ENCODE measurements at places on chromosomes 6 and 20. TPM values are rescaled to one million over a fixed set of nuclear protein-coding genes. Genes with fewer than 3 reads are reported as not detected.

GRCh38 chr20:43985121-43985520 lies 70.5 kb downstream of the TOX2 start:
- no peak for DNase-seq

DNA sequence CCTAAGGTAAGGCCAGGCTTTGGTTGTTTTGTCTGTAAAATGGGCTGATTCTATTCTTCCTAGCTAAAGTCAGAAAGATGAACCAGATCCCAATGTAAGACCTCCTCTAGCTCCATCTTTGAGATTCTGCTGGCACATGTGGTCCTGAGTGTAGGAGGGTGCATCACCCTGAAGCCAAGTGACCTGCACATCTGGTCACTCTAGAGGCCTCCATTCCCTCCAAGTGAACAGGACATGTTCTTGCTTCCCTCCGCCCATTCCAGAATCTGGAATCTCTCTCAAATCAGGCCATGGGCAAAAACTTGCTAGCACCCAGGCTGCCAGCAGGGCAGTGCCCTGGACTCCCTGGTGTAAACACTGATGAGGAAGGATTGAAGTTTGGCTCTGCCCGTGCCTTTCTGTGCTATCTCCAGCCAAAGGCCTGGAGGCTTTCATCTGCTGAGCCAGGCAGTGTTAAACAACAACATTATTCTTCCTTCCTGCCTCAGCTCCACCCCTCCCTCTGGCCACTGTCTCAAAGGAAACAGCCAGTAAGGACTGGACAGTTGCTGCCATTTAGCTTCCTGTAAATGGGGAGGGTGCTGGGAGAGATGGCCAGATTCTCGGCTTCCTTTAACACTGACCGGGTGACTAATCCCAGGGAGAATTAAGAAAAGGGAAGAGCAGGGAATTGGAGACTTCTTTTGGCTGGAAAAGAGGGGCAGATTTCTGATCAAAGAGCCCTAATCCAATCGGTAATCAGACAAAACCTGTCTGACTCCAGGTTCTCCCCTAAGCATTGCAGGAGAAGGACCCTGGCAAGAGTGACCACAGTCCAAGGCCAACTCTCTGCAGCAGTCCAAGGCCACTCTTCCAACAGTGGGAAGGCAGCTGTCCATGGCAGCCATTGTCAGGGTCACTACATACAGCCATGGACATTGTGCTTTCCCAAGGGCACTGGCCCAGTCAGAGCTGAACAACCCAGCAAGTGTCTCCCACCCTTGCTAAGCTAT lies 19.5 kb upstream of the ADGRF1 start:
- peak; percentile 36 for DNase-seq

The RGS17 gene
- total RNA-seq = 6.5 TPM

- DNase-seq = peak; percentile 75
These were observed 86.8 kb downstream of the PPP1R14C start for GRCh38 chr6:150229436-150230163.

The TCF15 gene
- not detected for total RNA-seq

DNA sequence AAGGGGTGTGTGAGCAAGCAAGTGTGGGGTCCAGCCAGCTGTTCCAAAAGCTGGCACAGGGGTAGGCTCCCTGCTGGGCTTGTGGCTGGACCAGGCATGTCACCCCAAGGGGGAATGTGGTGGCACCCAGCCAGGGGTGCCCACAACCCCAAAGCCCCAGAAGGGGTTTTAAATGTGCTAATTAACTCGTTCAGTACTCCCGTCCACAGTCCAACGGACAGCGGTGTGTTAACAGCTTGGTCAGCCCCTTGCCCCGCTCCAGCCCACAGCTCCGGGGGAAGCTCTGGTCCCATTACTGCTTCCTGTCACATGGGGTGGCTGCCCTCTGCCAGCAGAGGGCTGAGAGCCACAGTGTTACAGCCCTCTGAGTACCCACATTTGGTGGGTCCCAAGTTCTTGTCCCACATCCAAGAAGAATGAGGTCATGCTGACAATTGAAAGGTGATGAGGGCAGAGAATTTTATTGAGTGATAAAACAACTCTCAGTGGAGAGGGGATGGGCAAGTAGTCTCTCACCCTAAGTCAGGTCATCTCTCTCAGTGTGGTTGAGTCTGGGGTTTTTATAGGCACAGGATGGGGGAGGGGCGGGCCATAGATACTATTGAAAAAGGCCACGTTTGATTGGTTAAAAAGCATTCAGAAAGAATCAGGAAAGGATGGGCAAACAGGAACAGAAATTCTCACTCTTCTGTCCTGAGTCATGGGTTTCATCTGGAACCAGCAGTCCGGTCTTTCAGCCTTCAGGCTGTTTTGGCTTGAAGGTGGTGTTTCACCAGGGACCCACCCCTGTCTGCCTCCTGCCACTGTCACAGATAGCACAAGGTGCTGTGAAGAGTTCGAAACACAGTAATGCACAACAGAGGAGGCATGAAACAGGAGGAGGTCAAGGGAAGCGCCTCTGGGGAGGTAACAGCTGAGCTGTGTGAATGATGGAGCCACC lies 238.5 kb downstream of the NFATC2 start:
- DNase-seq = no peak

- DNase-seq = no peak
These were observed 17.6 kb downstream of the GCLC start for GRCh38 chr6:53527249-53527765.

DNA sequence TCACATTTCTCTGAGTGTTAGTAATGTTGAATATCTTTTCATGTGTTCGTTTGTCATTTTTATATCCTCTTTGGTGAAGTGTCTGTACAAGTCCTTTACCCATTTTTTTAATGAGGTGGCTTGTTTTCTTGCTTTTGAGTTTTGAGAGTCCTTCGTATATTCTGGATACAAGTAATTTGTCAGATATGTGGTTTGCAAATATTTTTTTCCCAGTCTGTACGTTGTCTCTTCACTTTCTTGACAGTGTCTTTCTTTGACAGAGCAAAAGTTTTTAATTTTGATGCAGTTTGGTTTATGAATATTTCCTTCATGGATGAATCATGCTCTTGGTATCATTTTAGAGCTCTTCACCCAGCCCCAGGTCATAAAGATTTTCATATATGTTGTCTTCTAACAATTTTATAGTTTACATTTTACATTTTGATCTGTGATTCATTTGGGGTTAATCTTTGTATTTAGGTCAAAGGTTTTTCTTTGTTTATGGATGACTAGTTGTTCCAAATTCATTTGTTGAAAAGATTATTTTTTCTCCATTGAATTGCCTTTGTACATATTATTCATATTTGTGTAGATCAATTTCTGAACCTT lies 152.5 kb downstream of the MRPL14 start:
- DNase-seq = no peak
